ENCODE measurements at places on chromosomes 3 and 15.
A peak's percentile ranks its signal among the peaks of the same experiment; 100 is the strongest.

DNA sequence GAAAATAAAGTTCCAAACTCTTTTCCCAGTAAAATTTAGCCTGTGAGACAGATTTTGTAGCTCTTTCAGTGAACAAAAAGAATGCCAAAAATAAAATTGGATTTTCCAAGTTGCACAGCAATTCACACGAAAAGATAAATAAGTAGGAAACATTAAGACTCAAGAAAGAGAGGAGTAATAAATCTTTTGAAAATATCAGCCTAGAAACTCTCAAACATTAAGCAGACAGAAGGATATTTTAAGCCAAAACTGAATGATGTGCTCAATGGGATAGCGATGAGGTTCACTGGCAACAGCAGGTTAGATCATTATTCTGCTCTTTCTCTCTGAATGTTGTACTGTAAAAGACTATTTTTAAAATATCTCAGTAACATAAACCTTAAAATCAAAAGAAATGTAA, 115.0 kb downstream of the STAG1 start:
- DNase-seq = no peak

GRCh38 chr3:114333180-114333922, 39.5 kb downstream of the TIGIT start:
- peak; percentile 12 for DNase-seq

GRCh38 chr15:64610257-64610919, 150.0 kb downstream of the ZNF609 start:
- no peak for DNase-seq

- DNase-seq = no peak
Measured at GRCh38 chr15:85726454-85726853, 68.3 kb downstream of the KLHL25 start.

DNA sequence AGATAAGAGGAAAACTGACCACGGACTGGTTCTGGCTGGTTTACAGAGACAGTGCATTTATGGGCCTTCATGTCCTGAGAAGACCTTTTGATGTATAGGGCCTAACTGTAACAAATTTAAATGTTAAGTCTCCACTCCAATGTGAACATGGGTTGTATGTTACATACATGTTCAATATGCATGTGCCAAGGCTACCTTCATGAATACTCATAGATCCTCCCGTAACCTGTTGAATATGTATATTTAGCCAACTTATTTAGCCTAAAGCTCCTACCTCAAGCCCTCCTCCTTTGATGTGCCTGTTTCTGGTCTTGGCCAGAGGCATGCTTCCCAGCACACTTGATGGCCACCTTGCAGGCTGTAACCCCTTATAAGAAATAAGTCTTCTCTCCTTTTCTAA, at the start of gene OR5H2:
OR5H2 (plus strand) TSS at position 301 of the 400 bp plus-strand sequence. CDS start 398 bp downstream, outside the sequence.
- no peak for DNase-seq

GRCh38 chr15:70701891-70702568, 61.3 kb downstream of the UACA start:
- DNase-seq = no peak

- no peak for DNase-seq
Measured at GRCh38 chr15:59817834-59818233, 128.7 kb upstream of the BNIP2 start.

DNA sequence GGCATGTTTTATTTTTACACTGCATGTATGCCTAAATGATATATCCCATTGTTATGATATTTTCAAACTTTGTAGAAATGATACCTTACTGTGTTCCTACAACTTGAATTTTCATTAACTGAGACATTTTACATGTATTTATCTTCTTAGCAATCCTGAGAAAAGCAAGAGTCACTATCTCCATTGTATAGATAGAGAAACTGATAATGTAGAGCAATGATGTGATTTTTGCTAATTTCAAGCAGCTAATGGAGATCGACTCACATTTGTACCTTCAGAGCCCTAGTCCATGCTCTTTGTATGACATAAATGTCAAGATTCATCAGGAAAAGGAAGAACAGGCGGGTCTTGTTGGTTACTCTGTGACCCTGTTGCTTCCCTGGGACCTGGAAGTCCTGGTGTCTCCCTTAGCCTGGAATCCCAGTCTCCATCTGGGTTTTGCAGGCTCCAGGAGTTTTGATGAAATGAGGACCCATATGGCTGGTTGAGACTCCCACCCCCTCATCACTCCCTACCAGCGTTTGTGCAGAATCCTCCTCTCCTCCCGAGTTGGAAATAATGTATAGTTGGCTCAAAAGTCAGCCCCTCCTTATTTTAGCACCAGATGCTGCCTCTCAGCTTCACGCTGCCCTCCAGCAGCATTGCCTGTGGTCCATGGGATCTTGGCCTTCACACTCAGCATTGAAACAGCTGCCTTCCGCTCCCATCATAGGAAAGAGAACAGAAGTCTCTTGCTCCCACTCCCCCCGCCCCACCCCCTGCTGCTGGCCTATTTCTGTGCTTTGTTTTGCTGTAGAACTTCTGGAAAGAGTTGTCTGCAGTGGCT, 67.1 kb downstream of the APBA2 start:
- no peak for DNase-seq

- no peak for DNase-seq
Measured at GRCh38 chr3:28406241-28406640, 57.6 kb upstream of the AZI2 start.

DNA sequence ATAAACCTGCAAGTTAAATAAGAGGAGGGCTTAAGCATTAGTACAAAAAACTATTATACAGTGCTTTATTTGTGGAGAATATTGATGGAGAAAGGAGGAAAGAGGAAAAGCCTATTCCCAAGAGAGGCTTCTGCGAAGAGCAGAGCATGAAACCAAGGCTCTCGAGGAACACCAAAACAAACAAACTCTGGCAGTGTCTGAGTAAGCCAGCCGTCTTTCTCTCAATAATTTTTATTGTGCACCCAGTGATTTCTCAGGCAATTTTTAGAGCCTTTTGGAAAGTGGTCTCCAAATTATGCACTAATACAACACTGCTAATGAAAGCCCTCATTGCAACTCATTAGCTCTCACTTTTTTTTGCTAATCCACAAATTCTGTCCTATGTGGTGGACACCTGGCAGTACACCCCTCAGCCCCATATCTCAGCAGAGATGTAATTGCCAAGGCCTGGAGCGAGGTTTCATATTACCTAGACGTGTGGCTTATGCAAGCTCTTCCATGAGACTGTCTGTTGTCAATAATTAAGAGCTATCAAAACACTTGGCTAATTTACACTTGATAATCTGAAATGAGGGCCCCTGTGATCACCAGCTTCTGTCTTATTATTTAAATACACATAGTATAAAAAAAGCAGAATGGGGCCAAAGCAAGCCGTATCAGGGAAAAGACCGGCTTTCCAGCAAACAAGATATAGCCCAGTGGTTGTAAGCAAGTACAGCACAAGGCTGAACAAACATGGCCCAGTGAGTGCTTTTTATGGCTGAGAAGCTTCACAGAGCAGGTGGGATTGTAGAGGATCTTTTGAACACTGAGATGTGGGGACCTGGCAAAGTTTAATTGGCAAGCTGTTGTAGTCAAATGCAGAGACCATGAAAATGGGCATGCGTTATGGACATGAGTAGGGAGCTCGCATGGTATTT, 216.9 kb downstream of the ROBO2 start:
- no peak for DNase-seq

DNA sequence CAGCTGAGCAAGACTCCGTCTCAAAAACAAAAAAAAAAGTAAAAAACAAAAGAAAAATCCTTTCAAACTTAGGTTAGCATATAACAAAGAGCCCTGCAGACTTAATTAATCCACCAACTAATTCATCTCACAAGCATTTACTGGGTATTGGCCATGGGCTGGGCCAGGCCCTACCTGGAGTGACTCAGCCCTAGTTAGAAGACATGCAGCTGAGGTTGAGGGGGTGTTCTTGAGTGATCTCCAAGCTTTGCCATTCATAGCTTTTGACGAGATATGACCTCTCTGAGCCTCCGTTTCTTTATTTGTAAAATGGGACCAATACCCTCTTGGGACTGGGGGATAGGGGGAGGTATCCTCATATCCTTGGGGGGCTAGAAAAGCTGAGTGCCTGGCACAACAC, 7.8 kb downstream of the FBXL22 start:
- DNase-seq = no peak

DNA sequence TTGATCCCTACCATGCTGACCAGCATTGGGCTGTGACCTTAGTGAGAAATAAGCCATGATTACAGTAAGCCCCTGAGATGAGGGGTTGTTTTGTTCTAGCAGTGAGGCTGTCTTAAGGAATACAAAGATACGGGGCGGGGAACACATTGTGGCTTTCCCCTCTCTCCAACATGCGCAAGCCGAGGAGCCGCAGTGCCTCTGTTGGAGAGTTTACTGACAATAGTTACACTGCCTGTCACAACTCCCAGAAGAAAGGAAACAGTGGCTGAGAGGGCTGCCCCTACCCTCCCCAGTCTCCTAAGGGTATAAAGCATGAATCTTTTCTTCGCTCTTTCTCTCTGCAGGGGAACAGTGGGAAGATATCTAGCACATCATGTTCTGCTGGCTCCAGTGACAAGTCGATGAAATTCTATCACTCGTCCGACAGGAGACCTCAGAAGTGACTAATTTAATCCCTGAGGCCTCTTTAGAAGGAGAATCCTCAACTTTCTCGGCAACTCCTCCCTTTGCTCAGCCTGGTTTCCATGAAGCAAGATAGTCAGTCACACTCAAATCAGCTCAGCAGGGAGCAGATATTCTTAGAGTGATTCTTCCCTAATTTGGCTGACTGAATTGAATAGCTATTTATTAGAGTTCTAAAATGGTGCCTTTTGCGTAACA, 409.0 kb upstream of the PROK2 start:
- DNase-seq = no peak

- no peak for DNase-seq
Measured at GRCh38 chr3:171225708-171226107, 199.2 kb upstream of the SLC2A2 start.

DNA sequence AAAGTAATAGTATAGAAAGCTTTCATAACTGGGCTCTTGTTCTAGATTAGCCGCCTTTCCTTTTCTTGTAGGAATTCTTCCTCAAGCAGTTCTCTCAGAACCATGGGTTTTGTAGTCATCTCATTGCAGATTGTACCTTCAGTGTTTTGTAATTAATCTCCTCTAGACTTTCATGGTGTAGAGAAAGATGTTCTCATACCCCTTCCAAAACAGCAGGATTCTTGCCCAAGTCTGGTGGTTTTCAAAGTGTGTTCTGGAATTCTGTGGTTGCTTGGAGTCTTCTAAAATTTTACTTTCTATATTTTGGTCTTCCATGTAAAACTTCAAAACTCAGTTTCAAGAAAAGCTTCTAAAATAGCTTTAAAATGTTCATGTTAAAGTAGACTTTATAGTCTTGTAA, 293.8 kb downstream of the PTPRG start:
- DNase-seq = no peak

GRCh38 chr3:51721062-51721745, 14.3 kb downstream of the GRM2 start:
- DNase-seq = no peak

DNA sequence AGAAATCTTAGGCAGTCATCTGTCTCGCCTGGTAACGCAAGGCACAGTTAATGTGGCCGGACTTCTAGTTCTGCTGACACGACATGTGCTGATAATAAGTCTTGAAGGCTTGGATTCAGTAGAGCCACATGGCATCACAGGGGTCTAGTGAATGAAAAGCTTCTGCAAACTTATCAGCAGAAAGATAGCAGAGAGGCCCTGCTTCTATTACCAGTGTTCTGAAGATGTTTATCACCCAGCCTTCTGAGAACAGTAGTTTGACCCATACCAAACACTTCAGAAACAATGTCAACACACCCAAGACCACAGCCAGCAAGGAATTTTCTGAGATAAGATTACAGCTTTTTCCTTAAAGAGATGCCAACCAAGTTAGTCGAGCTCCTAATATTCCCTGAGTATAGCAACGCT, 102.7 kb upstream of the UMPS start:
- DNase-seq = no peak

- peak; percentile 65 for DNase-seq
Measured at GRCh38 chr3:56494679-56495322, 26.5 kb upstream of the ERC2 start.

- DNase-seq = no peak
Measured at GRCh38 chr15:41866263-41866703, 27.6 kb downstream of the SPTBN5 start.

DNA sequence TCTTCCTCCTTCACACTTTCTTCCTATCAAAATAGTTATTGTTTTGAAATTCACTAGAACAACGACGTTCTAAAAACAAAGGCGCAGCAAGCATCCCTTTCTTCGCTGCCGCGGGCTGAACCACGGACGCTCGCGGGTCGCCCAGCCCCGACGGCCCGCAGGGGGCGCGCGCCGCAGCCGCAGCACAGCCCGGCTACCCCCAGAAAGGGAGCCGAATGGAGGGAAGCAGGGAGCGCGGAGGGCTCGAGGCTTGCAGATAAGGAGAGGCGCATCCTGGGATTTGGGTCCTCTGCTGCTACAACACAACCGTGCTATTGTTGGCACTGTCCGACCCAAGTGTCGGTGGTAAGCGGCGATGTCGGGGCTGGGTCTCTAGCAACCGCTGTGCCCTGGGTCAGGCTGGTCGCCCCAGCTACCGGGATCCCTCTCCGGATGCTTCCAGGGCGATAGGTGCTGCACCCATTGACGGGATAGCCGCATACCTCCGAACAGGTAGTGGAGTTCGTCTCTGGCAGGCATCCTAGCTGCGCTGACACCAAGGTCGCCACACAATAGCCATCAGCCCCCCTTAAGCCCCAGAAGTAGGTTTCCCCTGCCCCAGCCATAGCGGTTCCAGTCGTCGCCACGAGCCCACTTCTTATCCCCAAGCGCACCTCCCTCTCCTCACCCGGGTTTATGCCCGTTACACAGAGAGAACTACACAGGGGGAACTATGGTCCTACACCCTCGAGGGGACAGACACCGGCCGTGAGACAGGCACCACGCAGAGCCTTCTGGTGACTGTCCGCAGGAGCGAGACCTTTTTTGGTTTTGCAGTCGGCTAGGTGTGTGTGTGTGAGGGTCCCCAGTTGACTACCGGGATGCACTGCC, 6.0 kb downstream of the ONECUT1 start:
- DNase-seq = no peak

GRCh38 chr3:172148702-172149565, 109.6 kb downstream of the FNDC3B start:
- no peak for DNase-seq

- DNase-seq = no peak
Measured at GRCh38 chr3:46087871-46088270, 60.6 kb upstream of the XCR1 start.
